HCT116 (cell line): ENCODE measurements at places on chromosomes 7 and 10. TPM values are rescaled to one million over a fixed set of nuclear protein-coding genes. Genes with fewer than 3 reads are reported as not detected.
A peak's percentile ranks its signal among the peaks of the same experiment; 100 is the strongest.

Gene MACC1
- total RNA-seq = 9.8 TPM

Gene PLAC9
- total RNA-seq = not detected

Gene APBB1IP
- total RNA-seq = 0.27 TPM

Gene PAX4
- not detected for total RNA-seq

Gene BMPR1A
- total RNA-seq = 42.6 TPM

- no peaks in the 10 kb centered on the region for H3K4me1 ChIP-seq
- no peaks in the 10 kb centered on the region for H3K36me3 ChIP-seq
- no peak for DNase-seq
Observed at GRCh38 chr10:46301721-46302479, 15.1 kb downstream of the ANTXRL start.

- no peaks in the 10 kb centered on the region for H3K27me3 ChIP-seq
- no peak overlapping the region for H3K27ac ChIP-seq
- H3K4me3 ChIP-seq = no peak overlapping the region
- DNase-seq = no peak
- H3K4me1 ChIP-seq = peaks cover 21% of the 10 kb centered on the region
Observed at GRCh38 chr7:28607855-28608193, 195.5 kb downstream of the CREB5 start.

GRCh38 chr10:62396864-62397263, 22.7 kb downstream of the ZNF365 start:
- no peak overlapping the region for H3K4me3 ChIP-seq
- DNase-seq = no peak
- H3K4me1 ChIP-seq = no peaks in the 10 kb centered on the region
- no peaks in the 10 kb centered on the region for H3K27me3 ChIP-seq

DNA sequence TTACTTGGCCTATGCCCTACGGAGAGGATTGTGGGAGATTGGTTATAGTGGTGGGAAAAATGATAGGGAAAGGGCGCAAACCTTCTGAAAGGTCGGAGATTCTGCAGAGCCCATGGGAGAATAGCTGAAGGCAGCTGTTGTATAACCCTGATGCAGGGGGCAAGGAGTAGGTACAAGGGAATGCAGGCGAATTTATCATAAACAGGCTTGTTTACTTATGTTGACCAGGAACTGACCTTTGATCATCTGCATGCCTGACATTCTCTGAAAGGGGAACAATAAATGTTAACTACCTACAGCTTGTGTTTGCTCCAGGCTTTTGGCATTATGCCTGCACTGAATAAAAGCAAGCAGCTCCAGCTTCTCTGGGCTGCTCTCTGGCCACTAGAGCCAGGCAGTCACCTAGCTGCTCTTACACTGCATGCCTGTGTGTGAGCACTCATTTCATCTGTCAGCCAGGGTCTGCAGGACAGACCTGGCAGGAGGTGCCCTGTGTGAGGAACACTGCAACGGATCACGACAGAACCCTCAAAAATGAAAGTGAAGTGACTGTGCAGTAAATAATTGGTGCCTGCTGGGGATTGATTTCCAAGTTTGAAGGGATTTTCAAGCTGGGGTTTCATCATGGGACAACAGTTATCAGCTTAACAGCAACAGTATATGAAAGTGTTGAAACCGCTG, 31.1 kb upstream of the ABCA13 start:
- no peak overlapping the region for H3K4me3 ChIP-seq
- H3K27ac ChIP-seq = no peak overlapping the region
- H3K36me3 ChIP-seq = no peaks in the 10 kb centered on the region
- H3K4me1 ChIP-seq = peaks cover 7% of the 10 kb centered on the region; the same call in 1 of the 2 replicates

GRCh38 chr10:3971713-3972112, 186.7 kb upstream of the KLF6 start:
- no peak overlapping the region for H3K4me3 ChIP-seq
- H3K27ac ChIP-seq = no peak overlapping the region
- H3K27me3 ChIP-seq = no peaks in the 10 kb centered on the region
- H3K4me1 ChIP-seq = peaks cover 3% of the 10 kb centered on the region; the same call in 1 of the 2 replicates
- DNase-seq = no peak

- H3K27me3 ChIP-seq = no peaks in the 10 kb centered on the region
- H3K36me3 ChIP-seq = peaks cover 9% of the 10 kb centered on the region; the same call in 1 of the 2 replicates
- DNase-seq = peak; percentile 31
- H3K4me1 ChIP-seq = peaks cover 11% of the 10 kb centered on the region
Observed at GRCh38 chr10:30463944-30464451, 30.0 kb downstream of the MAP3K8 start.

GRCh38 chr10:121450247-121450646, 148.0 kb downstream of the FGFR2 start:
- no peak for DNase-seq
- H3K4me3 ChIP-seq = no peak overlapping the region
- H3K4me1 ChIP-seq = no peaks in the 10 kb centered on the region
- H3K36me3 ChIP-seq = no peaks in the 10 kb centered on the region
- no peak overlapping the region for H3K27ac ChIP-seq

GRCh38 chr10:77338143-77338542, 299.5 kb downstream of the KCNMA1 start:
- peaks cover 48% of the 10 kb centered on the region for H3K27me3 ChIP-seq
- H3K27ac ChIP-seq = no peak overlapping the region
- no peak for DNase-seq
- no peaks in the 10 kb centered on the region for H3K4me1 ChIP-seq
- no peak overlapping the region for H3K4me3 ChIP-seq
- H3K36me3 ChIP-seq = no peaks in the 10 kb centered on the region

DNA sequence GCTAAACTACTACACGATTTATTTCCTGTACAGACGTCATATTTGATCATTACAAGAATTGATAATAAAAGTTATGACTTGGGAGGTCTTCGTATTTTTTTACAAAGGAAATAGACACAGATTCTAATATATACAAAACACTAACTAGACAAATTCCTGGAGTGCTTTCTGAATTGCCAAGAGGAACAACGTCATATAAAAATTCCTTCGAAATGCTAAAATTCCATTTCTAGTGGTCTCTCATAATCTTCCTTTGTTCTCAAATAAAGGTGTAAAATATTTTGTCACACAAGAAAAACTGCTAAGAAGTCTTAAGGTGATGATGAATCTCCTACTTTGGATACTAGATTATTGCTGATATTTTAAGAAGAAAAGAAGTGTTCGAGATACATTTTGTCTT, 85.4 kb downstream of the CDK6 start:
- H3K36me3 ChIP-seq = no peaks in the 10 kb centered on the region
- no peaks in the 10 kb centered on the region for H3K27me3 ChIP-seq
- DNase-seq = no peak
- H3K4me1 ChIP-seq = peaks cover 22% of the 10 kb centered on the region

GRCh38 chr10:96229568-96230030, 41.8 kb downstream of the BLNK start:
- no peaks in the 10 kb centered on the region for H3K36me3 ChIP-seq
- H3K4me1 ChIP-seq = peaks cover 6% of the 10 kb centered on the region; the same call in 1 of the 2 replicates
- H3K27ac ChIP-seq = no peak overlapping the region
- DNase-seq = peak; percentile 61
- no peak overlapping the region for H3K4me3 ChIP-seq

DNA sequence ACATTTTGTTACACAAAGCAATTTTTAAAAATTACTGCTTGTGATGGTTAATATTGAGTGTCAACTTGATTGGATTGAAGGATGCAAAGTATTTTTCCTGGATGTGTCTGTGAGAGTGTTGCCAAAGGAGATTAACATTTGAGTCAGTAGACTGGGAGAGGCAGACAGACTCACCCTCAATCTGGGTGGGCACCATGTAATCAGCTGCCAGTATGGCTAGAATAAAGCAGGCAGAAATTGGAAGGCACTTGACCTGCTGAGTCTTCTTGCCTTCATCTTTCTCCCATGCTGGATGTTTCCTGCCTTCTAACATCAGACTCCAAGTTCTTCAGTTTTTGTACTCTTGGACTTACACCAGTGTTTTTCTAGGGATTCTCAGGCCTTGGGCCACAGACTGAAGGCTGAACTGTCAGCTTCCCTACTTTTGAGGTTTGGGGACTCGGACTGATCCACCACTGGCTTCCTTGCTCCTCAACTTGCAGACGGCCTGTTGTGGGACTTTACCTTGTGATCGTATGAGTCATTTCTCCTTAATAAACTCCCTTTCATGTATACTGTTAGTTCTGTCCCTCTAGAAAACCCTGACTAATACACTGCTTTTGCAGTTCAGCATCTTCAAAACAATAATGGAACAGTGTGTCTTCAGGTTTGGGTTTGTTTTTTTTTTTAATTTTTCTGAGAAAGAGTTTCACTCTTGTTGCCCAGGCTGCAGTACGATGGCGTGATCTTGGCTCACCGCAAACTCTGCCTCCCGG, 244.1 kb upstream of the SEMA3C start:
- no peak for DNase-seq
- no peaks in the 10 kb centered on the region for H3K27me3 ChIP-seq
- no peak overlapping the region for H3K27ac ChIP-seq

DNA sequence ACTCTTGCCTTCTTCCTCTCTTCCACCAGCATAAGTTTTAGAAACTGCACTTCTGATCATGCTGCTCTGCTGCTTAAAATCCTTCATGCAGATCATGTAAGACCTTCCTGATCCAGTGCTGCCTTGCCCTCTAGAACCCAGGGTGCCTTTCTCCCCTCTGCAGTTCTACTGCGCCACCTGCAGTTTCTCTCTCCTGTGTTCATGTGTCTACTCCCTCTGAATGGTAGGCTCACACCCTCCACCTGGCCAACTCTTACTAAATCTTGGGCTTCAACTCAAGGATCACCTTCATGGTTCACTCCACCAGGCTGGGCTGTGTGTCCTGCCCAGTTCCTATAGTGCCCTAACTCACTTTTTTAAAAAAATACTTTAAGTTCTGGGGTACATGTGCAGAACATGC, 174.6 kb upstream of the ITGB1 start:
- H3K27me3 ChIP-seq = no peaks in the 10 kb centered on the region
- peak overlapping the region; percentile 84; the same call in 1 of the 2 replicates for H3K27ac ChIP-seq
- peaks cover 44% of the 10 kb centered on the region for H3K4me1 ChIP-seq
- no peaks in the 10 kb centered on the region for H3K36me3 ChIP-seq

- no peak for DNase-seq
- no peaks in the 10 kb centered on the region for H3K36me3 ChIP-seq
- H3K27me3 ChIP-seq = no peaks in the 10 kb centered on the region
- no peaks in the 10 kb centered on the region for H3K4me1 ChIP-seq
- no peak overlapping the region for H3K4me3 ChIP-seq
- no peak overlapping the region for H3K27ac ChIP-seq
Observed at GRCh38 chr7:14806891-14807290, 95.7 kb downstream of the DGKB start.
